Esophagus (tissue), 2 donors: ENCODE measurements at places on chromosomes 7 and 10. TPM values are rescaled to one million over a fixed set of nuclear protein-coding genes. Genes with fewer than 3 reads are reported as not detected.

TBC1D12 gene
- 4.0 TPM for polyA plus RNA-seq

INHBA gene
- polyA plus RNA-seq, result 0.61 TPM

DYNC1I1 gene
- polyA plus RNA-seq, result 0.20 TPM

EN2 gene
- 0.02 TPM for polyA plus RNA-seq

HPS1 gene
- 20.4 TPM for polyA plus RNA-seq

ACSM6 gene
- polyA plus RNA-seq, result not detected

DNAJC2 gene
- polyA plus RNA-seq, result 15.6 TPM

MUC3A gene
- polyA plus RNA-seq, result 0.04 TPM

GPRIN2 gene
- 3.1 TPM for polyA plus RNA-seq

SPDYE6 gene
- not detected for polyA plus RNA-seq

CYP3A4 gene
- polyA plus RNA-seq, result 0.16 TPM

OR2A12 gene
- not detected for polyA plus RNA-seq

ANKRD30A gene
- not detected for polyA plus RNA-seq

COL1A2 gene
- polyA plus RNA-seq, result 26.4 TPM

PNLIPRP3 gene
- polyA plus RNA-seq, result 7.9 TPM

POU6F2 gene
- polyA plus RNA-seq, result 0.12 TPM

SMO gene
- polyA plus RNA-seq, result 9.5 TPM

GTF2IRD2 gene
- polyA plus RNA-seq, result 14.4 TPM

MLXIPL gene
- polyA plus RNA-seq, result 4.5 TPM

TUBAL3 gene
- polyA plus RNA-seq, result 0.20 TPM

PRKAR2B gene
- 6.5 TPM for polyA plus RNA-seq

TMEM229A gene
- polyA plus RNA-seq, result not detected

ARHGEF35 gene
- polyA plus RNA-seq, result 20.1 TPM

ZNF425 gene
- 1.9 TPM for polyA plus RNA-seq

GDF2 gene
- not detected for polyA plus RNA-seq

PLEKHS1 gene
- 0.05 TPM for polyA plus RNA-seq

ADAM8 gene
- 2.6 TPM for polyA plus RNA-seq

MMP21 gene
- 0.02 TPM for polyA plus RNA-seq

SEC24C gene
- polyA plus RNA-seq, result 46.8 TPM

SEMA3E gene
- polyA plus RNA-seq, result 0.14 TPM

SYT15 gene
- 2.1 TPM for polyA plus RNA-seq

AGK gene
- 12.1 TPM for polyA plus RNA-seq

GPR22 gene
- polyA plus RNA-seq, result not detected

ATP6V0A4 gene
- 1.3 TPM for polyA plus RNA-seq

KIAA1217 gene
- 18.3 TPM for polyA plus RNA-seq

RADIL gene
- polyA plus RNA-seq, result 0.29 TPM

C10orf105 gene
- 0.02 TPM for polyA plus RNA-seq

UNCX gene
- not detected for polyA plus RNA-seq

ANXA8L1 gene
- 279 TPM for polyA plus RNA-seq

INMT gene
- polyA plus RNA-seq, result 4.5 TPM

PNLIP gene
- 0.37 TPM for polyA plus RNA-seq

PDE1C gene
- 1.9 TPM for polyA plus RNA-seq

C7orf57 gene
- polyA plus RNA-seq, result 0.80 TPM

LRRC17 gene
- 0.27 TPM for polyA plus RNA-seq

SEMA3D gene
- polyA plus RNA-seq, result 0.08 TPM

CYP3A7 gene
- polyA plus RNA-seq, result not detected

ANKMY2 gene
- 5.9 TPM for polyA plus RNA-seq

TRAPPC14 gene
- polyA plus RNA-seq, result 18.5 TPM

METTL27 gene
- polyA plus RNA-seq, result 1.1 TPM
